Activated CD8-positive, alpha-beta memory T cell treated with anti-CD3 and anti-CD28 coated beads for 4 hours (primary cell): ENCODE measurements at places on chromosomes 5 and 9.

- no peak for DNase-seq
Observed at GRCh38 chr9:20012232-20012631, 223.4 kb upstream of the SLC24A2 start.

DNA sequence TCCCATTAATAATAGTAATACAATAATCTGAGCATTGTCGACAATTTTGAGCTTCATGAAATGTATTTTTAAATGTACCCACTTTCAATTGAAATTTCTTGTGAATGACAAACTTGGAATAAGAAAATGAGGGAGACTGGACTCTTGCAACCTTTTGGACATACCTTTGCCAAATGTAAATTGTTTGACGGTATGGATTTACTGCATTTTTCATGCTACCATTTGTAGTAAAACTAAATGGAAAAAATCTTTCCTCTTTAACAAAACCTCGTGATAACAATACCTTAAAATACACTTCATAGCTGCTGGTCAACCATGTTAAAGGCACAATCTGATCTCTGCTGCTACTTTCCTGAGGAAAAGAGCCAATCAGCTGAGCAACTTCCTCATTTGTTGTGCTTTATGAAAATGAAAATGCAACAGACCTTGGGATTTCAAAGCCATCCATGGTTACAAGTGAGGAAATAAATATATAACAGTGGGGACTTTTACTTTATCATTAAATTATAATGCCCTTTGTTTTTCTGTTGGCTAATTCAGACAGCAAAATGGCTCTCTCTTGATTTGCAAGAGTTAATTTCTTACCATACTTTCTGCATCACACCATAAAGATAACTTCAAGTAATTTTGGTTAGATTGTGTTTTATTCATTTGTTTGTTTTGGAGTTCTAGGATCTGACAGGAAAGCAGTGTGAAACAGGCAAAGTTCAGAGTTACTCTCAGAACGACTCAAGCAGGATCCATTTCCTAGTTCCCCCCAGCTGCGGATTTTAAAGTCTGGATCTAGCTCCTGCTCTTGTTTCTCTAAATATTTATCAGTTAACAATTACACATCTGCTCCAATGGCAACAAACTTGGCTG lies 1.1 kb downstream of the ALDH1A1 start:
- DNase-seq = no peak

GRCh38 chr5:96339862-96340261 lies 93.2 kb downstream of the PCSK1 start:
- DNase-seq = no peak

- DNase-seq = no peak
Observed at GRCh38 chr5:122295138-122295537, 16.9 kb upstream of the SNCAIP start.

DNA sequence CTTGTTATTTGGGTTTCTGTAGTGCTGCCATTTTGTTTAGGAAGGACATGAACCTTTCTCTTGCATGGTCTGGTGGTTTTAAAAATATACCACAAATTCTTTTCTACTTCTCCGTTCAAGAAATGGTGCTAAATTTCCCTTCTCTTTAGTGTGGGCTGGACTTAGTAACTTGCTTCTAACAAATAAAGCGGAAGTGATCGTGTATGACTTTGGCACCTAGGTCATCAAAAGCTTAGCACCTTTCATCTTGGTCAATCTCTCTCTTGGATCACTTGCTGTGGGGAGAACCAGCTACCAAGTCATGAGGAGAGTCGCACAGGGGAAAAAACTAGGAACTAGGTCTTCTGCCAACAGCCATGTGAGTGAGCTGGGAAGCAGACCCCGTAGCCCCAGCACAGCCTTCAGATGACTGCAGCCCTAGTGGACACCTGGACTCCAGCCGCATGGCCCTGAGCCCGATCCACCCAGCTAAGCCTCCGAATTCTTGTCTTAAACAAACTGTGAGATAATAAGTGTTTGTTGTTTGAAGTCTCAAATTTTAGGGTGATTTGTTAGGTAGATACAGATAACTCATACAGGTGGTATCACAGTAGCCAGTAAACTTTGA lies 87.7 kb upstream of the CKMT2 start:
- no peak for DNase-seq

GRCh38 chr9:89896806-89897340 lies 292.1 kb downstream of the GADD45G start:
- no peak for DNase-seq

GRCh38 chr9:91193087-91193657 lies 168.5 kb downstream of the AUH start:
- peak; percentile 33 for DNase-seq

DNA sequence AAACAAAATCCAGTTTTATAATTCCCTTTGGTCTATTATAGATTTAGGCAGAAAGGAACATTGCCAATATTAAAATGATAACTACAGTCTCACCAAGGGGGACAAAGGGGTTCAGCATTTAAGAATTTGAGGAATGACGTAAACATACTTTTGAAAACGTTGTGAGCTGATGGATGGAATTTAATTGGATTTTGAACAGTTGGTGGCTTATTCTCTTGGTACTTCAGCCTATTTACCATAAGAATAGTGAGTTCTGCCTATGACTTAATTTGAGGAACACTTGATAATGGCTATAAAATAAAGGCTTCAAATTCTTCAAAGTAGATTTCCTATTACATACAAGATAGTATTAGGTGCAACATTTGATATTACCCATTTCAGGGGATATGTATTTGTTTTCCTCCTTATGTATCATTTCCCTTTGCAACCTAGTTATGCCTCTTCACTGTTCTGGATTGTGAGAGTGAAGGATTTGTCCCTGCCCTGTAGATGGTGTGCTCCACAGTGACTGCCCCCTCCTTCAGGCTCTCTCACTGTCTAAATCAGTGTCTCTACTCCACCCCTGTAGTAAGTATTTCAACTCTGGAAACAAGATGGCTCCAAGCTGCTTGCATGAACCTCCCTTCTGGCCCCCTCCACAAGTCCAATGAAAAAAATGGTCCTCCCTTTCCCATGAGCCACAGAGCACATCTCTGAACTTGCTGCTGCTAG lies 225.6 kb downstream of the ARHGEF28 start:
- DNase-seq = no peak
